Fibroblast of lung (primary cell): ENCODE measurements at places on chromosomes 13 and 19.

- peak; percentile 60 for DNase-seq
These were observed 435.6 kb upstream of the SLITRK5 start for GRCh38 chr13:87235621-87236020.

DNA sequence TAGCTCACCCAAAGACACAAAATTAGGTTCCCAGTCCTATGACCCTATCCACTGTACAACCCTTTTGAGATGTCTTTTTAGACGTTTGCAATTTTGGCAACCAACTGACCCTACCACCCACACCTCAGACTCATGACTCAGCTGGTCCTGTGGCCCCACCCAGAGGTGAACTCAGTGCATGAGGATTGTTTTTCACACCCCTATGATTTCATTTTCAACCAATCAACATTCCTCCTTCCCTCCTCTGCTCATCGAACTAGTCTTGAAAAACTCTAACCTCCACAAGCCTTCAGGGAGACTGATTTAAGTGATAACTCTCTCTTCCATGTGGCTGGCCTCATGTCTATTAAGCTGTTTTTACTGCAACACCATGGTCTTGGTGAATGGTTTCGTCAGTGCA lies 350.7 kb downstream of the UQCRFS1 start:
- no peak for DNase-seq

DNA sequence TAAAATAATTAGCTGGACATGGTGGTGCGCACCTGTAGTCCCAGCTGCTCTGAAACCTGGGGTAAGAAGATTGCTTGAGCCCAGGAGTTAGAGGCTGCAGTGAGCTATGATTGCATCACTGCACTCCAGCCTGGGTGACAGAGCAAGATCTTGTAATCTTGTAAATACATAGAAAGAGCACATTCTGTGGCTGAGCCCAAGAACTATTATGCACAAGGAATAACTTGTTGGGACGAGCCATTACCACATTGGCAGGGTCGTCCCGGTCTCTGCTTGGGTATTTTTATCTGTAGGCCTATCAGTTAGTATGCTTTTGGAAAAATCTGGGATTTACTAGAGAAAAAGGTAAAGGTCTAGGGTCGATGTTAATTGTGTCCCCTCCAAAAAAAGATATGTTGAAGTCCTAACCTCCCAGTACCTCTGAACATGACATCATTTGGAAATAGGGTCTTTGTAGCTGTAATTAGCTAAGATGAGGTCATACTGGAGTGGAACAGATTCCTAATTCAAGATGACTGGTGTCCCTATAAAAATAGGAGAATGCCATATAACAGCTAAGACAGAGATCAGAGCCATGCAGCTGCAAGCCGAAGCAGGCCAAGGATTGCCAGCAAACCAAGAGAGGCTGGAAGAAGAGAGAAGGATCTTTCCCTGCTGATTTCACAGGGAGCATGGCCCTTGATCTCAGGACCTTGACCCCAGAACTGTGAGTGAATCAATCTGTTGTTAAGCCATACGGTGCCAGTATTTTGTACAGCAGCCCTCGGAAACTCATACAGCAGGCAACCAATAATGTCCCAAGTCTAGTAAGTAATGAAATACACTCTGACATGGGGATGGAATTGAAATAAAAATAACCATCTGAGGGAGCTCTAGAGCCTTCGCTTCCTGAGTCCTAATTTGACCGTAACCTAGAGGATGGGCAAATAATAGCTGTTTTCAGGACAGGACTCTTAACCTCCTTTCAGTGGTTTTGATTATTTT lies 77.0 kb downstream of the TM9SF2 start:
- DNase-seq = peak; percentile 34

DNA sequence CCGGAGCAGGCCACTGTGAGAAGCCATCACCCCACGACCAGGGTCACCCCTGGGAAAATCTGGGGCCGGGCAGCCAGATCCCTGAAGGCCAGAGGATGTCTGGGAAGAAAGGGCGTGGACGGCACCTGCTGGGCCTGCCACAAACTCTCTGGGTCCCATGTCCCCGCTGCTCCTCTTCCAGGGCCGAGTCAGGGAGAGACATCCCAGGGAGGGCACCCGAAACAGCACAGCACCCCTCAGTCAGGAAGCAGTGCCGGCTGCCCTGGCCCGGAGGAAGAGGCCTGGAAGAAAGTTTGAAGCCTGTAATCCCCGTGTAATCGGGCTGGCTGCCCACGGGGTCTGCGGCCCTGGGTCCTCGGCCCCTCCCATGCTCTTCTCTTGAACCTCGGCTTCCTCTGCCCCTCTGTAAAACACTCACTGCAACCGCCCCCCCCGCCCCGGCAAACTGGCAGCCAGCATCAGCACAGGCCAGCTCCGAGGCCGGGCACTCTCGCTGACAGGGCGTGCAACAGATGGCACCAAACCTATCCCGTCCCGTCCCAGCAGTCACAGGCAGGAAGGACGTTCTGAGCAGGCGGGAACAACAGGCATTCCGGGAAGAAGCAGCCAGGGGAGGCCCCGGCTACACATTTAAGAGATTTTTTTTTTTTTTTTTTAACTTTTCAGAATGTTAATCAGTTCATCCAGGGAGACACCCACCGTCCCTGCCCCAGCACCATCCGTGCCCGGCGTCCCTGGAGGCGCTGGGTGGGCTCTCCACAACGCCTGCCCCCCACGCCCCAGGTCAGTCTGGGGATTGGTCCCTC lies 1.5 kb downstream of the SBNO2 start:
- DNase-seq = peak; percentile 63

DNA sequence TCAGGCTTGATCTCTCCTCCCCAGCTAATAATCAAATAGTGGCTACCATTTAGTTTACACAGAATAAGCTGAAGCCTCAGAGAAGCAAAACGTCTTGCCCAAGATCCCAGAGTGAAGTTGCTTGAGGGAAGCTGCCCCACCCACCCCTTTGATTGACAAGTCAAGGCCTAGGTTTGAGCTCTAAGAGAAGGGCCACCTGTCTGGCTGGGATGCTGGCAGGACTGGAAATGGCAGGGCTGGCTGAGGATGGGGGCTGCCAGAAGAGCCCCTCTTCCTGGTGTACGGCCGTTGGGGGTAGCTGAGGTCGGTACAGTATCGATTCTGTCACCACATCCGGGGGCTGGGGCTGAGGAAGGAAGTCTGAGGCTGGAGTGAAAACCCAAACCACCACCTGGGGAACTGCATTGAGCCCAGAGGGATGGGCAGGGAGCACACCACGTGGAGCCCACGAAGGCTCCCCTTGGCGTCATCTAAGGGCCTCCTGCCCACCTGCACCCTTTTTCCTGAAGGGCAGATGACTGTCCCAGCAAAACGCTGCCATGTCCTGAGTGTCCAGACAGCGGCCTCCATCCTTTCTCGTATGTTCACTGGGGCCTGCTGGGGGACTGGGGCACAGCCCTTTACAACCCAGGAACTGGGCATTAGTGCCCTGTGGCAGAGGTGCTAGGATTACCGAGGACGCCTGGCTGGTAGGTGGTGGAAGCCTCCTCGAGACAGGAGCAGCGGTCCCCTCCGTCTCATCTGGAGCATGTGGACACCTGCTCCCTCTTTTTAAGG lies 1.4 kb upstream of the PRKD2 start:
- DNase-seq = no peak

GRCh38 chr13:113120300-113121182 lies 2.1 kb upstream of the F10 start:
- no peak for DNase-seq

GRCh38 chr13:73107970-73108369 lies 49.2 kb downstream of the KLF5 start:
- no peak for DNase-seq

GRCh38 chr13:75566658-75567057 lies 17.1 kb downstream of the UCHL3 start:
- peak; percentile 36 for DNase-seq

DNA sequence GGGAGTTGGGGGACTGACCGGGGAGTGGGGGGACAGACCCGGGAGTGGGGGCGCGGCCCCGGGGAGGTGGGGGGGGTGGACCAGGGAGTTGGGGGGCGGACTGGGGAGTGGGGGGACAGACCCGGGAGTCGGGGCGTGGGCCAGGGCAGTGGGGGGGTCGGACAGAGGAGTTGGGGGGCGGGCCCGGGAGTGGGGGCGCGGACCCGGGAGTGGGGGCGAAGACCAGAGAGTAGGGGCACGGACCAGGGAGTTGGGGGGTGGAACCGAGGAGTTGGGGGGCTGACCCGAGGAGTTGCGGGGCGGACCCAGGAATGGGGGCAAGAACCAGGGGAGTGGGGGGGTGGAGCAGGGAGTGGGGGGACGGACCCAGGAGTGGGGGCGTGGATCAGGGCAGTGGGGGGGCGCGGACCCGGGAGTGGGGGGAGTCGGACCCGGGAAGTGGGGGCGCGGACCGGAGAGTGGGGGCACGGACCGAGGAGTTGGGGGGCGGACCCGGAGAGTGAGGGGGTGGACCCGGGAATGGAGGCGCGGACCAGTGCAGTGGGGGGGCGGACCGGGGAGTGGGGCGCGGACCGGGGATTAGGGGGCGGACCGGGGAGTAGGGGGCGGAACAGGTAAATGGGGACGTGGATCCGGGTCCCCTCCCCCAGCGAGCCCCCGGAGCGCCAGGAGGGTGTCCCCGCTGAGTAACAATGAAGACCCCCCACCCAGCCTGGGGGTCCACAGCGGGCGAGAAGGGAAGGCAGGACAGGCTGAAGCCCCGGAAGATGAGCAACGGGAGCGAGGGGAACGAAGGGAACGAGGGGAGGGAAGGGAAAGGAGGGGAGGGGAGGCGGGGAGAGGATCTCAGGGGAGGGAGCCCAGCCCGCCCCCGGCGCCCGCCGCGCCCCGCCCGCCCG lies 589 bp downstream of the R3HDM4 start:
- DNase-seq = no peak

- DNase-seq = peak; percentile 39
These were observed 188.8 kb upstream of the SPRY2 start for GRCh38 chr13:80529734-80530133.

- DNase-seq = peak; percentile 82
These were observed 8.0 kb upstream of the ZNF358 start for GRCh38 chr19:7507884-7508283.

DNA sequence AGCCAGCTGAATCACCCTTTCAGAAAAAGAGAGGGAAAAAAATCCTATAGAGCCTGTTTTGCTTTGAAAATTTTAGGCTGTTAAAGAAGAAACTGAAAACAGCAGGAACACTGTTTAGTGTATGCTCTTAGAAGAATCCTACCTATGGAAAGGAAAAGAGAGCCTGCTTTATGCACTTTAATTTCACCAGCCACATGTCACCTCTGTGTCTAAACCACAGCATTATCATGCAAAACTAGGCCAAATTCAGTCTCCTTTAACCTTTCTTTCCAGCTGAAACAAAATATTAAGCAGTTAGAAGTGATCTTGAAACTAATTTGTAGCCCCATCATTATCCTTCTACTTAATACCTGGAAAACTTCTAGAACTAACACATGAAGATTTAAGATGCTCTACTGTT lies 97.2 kb upstream of the MAB21L1 start:
- no peak for DNase-seq

DNA sequence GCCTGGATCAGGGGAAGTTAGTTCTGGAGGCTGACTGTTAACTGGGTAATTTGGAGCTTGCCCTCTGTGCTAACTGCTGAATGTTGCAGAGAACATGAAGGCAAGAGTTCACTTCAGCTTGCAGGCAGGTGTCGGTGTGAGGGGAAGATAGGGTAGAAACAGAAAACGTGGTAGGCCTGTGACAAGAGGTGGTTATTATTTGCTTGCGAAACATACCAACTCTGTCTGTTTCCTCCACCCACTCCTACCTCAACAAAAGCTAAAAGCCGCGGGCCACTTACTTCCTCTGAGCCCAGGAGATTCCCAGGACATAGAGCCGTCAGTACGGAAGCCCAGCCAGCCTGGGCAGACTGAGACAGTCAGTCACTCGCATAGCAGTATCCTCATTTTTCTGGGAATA lies 119.2 kb upstream of the ABCC4 start:
- no peak for DNase-seq
